ENCODE measurements at places on chromosomes 1 and 21.

GRCh38 chr1:243980071-243980470 is 71.0 kb upstream of the ZBTB18 start:
- DNase-seq = no peak

DNA sequence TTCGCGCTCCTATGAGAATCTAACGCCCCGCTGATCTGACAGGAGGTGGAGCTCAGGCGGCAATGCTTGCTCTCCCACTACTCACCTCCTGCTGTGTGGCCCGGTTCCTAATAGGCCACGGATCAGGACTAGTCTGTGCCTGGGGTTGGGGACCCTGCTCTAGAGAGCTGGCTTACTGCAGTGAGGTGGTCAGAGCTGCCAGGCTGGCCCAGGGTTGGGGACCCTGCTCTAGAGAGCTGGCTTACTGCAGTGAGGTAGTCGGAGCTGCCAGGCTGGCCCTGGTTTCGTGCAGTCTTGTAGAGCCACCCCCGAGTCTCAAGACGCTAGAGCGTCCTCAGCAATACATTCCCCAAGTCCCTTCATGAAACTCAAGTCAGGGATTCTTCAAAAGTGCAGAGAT is 27.5 kb downstream of the SLC37A1 start:
- no peak for DNase-seq

GRCh38 chr1:216826214-216826613 is 103.0 kb upstream of the ESRRG start:
- DNase-seq = no peak

DNA sequence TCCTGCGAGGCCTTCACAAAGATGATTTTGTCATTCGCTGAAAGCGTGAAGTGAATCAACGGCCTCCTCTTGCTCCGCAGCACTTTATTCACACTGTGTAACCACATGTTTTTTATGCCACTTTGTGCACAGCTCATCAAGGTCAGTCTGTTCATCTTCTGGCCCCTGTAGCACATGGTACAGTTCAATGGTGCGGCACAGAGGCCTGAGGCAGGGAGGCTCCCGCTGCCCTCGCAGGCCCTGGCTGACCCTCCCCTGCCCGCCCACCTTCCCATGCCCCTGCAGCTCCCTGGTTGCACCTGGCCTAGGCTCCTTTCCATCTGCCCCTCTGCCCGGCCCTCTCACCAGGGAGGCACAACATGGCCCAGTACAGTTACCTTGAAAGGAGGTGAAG is 87.5 kb downstream of the CD247 start:
- DNase-seq = no peak

DNA sequence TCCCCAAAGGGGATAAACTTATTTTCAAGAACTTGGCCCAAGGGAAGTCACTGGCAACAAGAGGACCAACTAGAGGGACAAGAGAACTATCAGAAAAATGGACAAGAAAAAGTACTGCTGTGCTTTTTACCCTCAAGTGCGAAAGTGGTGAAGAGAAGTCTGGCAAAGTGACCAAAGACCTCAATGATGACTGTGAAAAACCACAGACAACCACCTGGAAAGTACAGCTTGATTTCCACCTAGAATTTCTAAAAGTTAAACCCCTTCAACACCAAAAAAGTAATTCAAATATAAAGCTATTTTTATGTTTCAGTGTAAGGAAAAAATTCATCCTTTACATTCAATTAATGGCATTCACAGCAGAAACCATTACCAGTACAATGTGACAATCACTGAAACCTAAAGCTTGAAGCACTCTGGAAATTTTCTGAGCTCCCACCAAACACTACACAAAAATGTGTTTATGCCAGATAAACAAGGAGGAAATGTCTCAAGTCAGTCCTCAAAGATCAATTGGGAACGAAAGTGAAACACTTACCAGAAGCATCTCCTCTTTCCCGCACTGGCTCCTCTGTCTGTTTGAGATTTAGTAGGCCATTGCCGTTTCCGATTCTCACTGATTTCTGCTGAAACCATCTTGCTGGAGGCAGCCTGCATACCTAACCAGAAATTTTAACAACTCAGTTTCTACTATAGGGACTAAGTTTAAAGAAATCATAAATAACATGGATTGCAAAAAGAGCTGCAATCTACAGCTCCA is 8.3 kb downstream of the SDE2 start:
- DNase-seq = no peak

- no peak for DNase-seq
Measured at GRCh38 chr1:13983393-13983792, 283.4 kb downstream of the PRDM2 start.

GRCh38 chr1:160731990-160732389 is 7.1 kb upstream of the SLAMF7 start:
- DNase-seq = no peak

DNA sequence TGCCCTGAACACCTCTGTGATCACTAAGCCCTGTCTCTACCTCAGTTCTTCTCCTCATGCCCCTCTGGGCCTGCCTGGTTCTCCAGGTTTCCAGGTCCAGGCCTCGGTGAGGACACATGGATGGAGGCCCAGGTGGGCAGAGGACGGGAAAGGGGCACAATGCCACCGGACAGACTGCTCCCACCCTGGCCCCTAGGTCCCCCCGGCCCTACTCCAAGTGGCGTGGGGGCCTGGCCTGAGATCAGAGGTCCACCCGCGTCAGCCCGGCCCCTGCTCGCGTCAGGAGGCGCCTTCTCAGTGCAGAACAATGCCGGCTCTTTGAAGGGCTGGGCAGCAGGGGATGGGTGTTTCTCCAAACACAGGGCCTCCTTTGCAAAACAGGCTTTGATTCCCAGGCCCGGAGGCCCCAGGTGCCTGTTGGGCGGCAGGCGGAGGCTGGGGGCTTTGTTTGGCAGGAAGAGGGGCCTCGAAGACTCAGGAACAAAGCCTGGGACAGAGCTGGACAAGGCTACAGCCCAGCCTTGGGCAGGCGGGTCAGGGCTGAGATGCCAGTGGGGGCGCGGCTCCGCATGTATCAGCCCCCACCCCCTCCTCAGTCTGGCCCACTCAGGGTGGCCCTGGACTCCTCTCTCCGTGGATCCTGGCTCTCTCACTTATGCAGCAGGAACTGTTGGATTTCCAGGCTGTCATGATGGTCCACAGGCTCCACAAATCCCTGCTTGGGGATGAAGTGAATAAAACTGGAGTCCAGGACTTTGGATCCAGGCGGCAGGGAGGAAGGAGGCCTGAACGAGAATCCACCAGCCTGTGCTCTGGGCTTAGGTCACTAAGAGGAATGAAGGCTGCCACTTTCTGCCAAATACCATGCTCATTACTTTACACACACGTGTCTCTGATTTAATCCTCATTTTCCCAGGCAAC is 77.4 kb upstream of the SLC2A1 start:
- DNase-seq = no peak

- DNase-seq = no peak
Measured at GRCh38 chr1:85815906-85816305, 107.7 kb upstream of the ZNHIT6 start.

GRCh38 chr1:211631168-211631567 is 44.3 kb downstream of the NEK2 start:
- DNase-seq = no peak

GRCh38 chr1:203291201-203292096 is 13.9 kb upstream of the BTG2 start:
- no peak for DNase-seq

GRCh38 chr21:42234464-42235241 is 15.7 kb downstream of the ABCG1 start:
- peak; percentile 63 for DNase-seq

DNA sequence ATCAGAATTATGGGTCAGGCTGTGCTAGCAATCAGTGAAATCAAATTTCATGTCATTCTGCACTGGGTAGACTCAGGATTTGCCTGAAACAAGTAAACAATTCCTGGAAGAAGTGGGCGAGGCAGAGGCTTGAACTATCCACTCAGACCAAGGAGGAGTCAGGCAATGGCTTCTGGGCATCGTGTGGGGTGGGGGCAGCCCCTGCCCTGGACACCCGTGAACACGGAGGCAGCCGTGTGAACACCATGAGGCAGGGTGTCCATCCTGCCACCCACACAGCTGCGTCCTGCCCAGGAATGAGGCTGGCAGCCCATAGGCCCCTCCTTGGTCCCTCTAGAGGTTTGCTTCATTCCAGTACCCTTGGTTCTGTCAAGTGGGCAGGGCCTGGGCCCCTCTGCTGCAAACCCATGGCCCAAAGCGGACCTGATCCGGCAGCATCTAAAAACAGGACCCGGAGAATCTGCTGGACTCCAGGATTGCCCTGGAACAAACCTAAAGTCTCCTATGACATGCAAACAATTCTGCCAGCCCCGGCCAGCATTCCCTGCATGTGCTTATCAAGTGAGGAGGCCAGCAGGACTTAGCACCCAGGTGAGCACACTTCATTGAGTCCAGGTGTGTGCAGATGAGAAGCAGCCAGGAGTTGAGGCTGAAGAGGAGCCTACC is 69.5 kb downstream of the PDE9A start:
- no peak for DNase-seq

- no peak for DNase-seq
Measured at GRCh38 chr1:62318320-62318755, 896 bp downstream of the KANK4 start.

DNA sequence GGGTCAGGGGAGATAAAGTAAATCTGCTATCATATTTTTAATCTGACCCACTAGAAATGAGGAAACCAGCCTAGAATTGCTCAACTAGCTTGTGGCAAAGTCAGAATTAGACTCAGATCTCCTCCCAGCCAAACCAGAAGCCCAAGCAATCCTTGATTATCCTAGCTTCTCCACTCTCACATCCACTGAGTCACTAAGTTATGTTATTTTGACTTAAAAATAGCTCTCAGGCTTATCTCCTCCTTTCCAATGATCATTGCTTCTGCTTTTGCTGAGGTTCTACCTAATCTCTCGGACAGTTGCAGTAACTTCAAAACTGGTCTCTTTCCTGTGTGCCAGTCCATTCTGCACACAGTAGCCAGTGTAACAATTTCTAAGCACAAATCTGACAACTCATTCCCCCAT is 22.9 kb downstream of the OVAAL start:
- no peak for DNase-seq

- DNase-seq = no peak
Measured at GRCh38 chr1:160567858-160568682, 11.2 kb downstream of the CD84 start.

DNA sequence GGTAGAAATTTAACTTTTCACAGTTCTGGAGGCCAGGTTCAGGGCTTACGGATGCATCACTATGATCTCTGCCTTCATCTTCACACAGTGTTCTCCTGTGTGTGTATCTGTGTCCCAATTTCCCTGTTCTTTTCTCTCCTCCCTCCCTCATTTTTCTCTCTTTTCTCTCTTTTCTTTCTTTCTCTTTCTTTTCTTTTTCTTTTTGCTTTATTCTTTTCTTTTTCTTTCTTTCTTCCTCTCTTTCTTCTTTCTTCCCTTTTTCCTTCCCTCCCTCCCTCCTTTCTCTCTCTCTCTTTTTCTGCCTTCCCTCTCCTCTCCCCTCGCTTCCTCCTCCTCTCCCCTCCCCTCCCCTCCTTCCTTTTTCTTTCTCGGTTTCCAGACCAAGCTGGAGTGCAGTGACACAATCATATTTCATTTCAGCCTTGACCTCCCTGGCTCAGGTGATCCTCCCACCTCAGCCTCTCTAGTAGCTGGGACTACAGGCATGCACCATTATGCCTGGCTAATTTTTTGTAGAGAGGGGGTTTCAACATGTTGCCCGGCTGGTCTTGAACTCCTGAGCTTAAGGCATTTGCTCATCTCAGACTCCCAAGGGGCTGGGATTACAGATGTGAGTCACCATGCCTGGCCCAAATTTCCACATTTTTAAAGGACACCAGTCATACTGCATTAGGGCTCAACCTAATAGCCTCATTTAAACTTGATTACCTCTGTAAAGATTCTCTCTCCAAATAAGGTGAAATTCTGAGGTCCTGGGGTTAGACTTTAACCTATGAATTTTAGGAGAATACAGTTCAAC is 115.9 kb downstream of the HUNK start:
- peak; percentile 8 for DNase-seq

DNA sequence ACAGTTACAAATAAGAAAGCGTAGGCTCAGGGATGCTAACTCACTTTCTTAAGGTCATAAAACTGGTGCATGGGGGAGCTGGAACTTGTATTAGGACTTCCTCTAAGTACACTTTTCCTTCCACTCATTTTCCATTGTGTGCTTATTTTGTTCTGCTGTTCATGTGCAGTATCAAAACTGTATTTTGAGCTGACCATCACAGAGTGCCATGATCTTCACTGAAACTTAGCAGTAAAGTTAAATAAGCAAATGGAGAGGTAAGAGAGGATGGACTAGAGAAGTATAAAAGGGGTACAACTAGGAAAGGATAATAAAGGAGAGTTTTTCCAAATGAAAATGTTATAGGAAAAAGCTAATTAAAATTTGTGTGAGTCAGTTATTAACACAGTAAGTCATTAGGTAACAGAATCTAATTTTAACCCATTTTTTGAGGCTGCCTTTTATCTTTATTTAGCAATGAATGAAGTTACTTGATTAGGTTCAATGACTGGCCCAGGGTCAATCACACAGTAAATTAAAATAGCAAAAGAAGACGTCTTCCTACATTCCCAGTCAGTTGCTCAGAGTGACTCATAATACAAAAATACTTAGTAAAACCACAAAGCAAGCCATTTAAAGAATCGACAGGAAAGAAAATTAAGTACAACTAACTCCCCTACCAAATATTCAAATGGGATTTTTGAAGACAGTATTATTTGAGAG is 165.8 kb upstream of the C1orf105 start:
- peak; percentile 78 for DNase-seq

GRCh38 chr1:92461364-92462097 is 25.2 kb downstream of the GFI1 start:
- peak; percentile 28 for DNase-seq

GRCh38 chr21:38355992-38356781 is 99.4 kb downstream of the KCNJ15 start:
- peak; percentile 55 for DNase-seq

DNA sequence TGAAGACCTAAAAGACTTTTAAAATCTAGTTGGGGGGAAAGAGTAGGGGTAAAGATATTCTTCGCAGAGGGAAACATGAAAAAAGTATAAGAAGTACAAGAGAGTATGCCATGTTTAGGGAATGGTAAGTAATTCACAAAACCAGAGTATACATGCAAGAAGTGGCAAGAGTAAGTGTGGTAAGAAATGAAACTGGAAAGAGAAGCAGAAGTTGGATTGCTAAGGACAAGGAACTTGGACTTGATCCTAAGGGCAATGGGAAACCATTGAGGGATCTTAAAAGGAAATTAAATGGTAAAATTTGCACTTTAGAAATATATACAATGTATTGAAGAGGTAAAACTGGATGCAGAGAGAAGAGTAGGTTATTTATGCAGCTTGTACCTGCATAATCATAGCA is 9.2 kb upstream of the ZNF644 start:
- no peak for DNase-seq

DNA sequence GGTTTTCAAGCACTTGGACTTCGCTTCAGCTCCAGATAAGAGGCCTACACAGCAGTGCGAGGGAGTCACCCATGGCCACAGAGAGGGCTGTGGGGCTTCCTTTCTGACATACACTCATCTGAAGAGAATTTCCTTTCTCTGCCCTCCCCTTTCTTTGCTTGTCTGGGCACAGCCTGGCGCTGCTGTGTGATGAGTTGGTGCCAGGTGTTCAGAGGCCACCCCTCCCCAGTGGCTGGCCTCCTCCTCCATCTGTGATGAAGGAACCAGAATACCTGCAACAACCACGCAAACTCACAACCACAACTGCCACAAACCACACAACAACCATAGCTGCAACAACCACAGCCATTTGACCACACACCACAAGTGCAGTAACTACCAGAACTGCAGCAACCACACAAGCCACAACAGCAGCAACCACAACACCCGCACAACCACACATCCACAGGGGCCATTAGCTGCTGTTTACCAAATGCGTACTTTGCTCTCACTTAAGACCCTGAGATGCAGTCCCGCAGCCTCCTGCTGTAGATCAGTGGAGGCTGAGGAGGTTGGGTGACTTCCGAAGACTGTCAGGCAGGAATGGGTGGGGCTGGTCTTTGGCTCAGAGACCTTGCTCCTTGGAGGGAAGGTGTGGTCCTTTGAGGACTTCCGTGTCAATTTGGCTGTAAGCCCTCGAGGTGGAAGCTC is 71.1 kb downstream of the IER5 start:
- DNase-seq = peak; percentile 14

Data from RKO (cell line).